CD4-positive, alpha-beta memory T cell (primary cell): ENCODE measurements at places on chromosomes 1 and 21. TPM values are rescaled to one million over a fixed set of nuclear protein-coding genes. Genes with fewer than 3 reads are reported as not detected.
A peak's percentile ranks its signal among the peaks of the same experiment; 100 is the strongest.

- DNase-seq: no peak
- H3K4me1 ChIP-seq: peaks cover 18% of the 10 kb centered on the region
- no peak overlapping the region for H3K4me3 ChIP-seq
- H3K27ac ChIP-seq: no peak overlapping the region
- no peaks in the 10 kb centered on the region for H3K36me3 ChIP-seq
- peaks cover 16% of the 10 kb centered on the region for H3K27me3 ChIP-seq
Measured at GRCh38 chr21:25637851-25638659, 1.0 kb upstream of the JAM2 start.

GRCh38 chr1:184656221-184656620 is 98.4 kb downstream of the EDEM3 start:
- no peak overlapping the region for H3K27ac ChIP-seq
- no peak overlapping the region for H3K4me3 ChIP-seq
- no peak for DNase-seq
- no peaks in the 10 kb centered on the region for H3K36me3 ChIP-seq
- no peaks in the 10 kb centered on the region for H3K4me1 ChIP-seq

GRCh38 chr1:193581341-193581740 is 394.9 kb upstream of the B3GALT2 start:
- H3K27me3 ChIP-seq: no peaks in the 10 kb centered on the region
- no peaks in the 10 kb centered on the region for H3K4me1 ChIP-seq
- H3K27ac ChIP-seq: no peak overlapping the region
- no peaks in the 10 kb centered on the region for H3K36me3 ChIP-seq

DNA sequence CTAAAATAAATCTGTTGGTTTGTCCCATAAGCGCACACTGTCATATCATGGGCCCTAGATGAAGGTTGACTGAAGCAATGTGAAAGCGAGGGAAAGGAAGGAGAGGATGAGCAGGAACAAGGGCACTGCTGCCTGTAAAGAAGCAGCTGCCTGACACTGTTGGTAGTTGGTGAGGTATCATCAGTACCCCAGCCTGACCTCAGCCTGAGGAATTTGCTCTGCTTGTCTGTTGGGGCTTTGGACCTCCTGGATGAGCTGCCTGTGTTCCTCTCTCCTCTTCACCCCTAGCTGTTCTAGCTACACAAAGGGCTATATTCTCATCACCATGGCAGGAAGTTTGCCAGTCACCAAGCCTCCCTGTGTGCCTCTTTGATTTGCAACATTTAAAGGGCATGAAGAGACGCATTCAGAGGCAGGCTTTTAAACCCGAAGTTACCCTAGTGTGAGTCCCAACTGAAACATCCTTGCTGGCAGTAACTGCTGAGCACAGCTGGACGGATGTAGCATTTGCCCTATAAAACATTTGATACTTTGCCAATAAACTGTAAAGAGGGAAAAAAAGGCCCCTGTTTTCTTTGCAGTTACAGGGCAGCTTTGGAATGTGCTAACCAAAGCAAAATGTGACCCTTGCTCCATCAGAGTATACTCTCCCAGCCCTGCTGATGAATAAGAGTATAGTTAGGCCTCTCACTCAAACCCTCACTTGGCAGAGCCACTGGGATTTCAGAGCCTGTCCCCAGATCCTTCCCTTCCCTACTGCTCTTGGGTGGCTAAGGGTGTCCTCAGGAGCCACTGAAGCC is 22.2 kb upstream of the SPATA6 start:
- H3K4me3 ChIP-seq: no peak overlapping the region
- H3K27me3 ChIP-seq: no peaks in the 10 kb centered on the region
- H3K27ac ChIP-seq: no peak overlapping the region
- no peaks in the 10 kb centered on the region for H3K36me3 ChIP-seq
- no peak for DNase-seq

DNA sequence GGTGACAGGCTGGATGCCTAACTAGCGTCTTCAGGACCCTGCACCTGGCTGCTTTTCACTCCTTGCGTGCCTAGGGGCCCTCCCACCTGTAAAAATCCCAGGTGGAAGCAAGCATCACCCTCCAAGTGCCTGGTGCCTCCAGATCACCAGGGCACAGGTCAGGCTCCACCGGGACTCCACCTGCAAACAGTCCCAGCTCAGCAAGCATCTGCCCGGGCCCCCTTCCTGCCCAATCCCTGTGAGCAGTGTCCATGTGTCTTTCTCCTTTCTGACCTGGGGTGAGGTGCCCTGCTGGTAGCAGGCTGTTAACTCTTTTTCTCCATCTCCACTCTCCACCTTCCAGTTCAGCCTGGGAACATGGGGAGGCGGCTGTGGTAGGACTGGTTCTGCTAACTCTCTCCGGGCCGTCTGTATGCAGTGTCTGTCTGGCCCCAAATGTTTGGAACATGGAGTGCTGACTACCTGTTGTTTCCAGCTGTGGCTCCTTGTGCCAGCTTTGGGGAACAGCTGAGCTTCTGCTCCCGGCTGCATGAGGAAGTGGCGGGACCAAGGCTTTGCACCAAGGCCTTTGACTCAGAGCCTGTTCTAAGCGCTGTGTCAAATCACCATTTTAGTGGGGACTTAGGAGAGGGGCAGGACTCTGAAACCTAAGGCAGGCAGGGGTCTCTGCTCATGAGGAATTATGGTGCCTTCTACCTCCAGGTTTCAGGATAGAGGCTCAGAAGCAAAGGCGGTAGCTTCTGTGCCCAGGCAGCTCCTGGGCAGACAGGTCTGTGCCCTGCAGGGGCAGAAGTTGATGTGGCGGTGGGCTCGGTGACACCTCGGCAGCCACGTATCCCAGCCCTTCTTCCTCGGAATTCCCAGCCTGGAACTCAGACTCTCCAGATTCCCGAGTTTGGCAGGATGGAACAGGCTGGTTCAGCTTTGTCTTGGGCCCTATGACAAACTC is 5.5 kb downstream of the GPR137B start:
- no peak for DNase-seq
- peaks cover 18% of the 10 kb centered on the region for H3K4me1 ChIP-seq
- no peak overlapping the region for H3K27ac ChIP-seq

GRCh38 chr1:165352442-165353293 is 3.8 kb downstream of the LMX1A start:
- peaks cover 19% of the 10 kb centered on the region for H3K27me3 ChIP-seq
- no peak for DNase-seq
- no peak overlapping the region for H3K4me3 ChIP-seq
- H3K4me1 ChIP-seq: no peaks in the 10 kb centered on the region
- no peaks in the 10 kb centered on the region for H3K36me3 ChIP-seq
- no peak overlapping the region for H3K27ac ChIP-seq

- no peak overlapping the region for H3K4me3 ChIP-seq
- DNase-seq: no peak
- H3K27ac ChIP-seq: no peak overlapping the region
Measured at GRCh38 chr1:228979325-228979699, 244.0 kb downstream of the RHOU start.

GRCh38 chr1:54404939-54405897 is 976 bp downstream of the SSBP3 start:
- H3K4me3 ChIP-seq: peak overlapping the region; percentile 31
- H3K36me3 ChIP-seq: peaks cover 17% of the 10 kb centered on the region
- peak overlapping the region; percentile 21 for H3K27ac ChIP-seq
- no peaks in the 10 kb centered on the region for H3K27me3 ChIP-seq
- H3K4me1 ChIP-seq: peaks cover 75% of the 10 kb centered on the region
- DNase-seq: peak; percentile 14

GRCh38 chr1:231951374-231951773 is 324.8 kb downstream of the DISC1 start:
- no peak overlapping the region for H3K27ac ChIP-seq
- H3K27me3 ChIP-seq: no peaks in the 10 kb centered on the region
- H3K36me3 ChIP-seq: no peaks in the 10 kb centered on the region
- DNase-seq: no peak
- H3K4me3 ChIP-seq: no peak overlapping the region

- no peaks in the 10 kb centered on the region for H3K27me3 ChIP-seq
- no peak for DNase-seq
- no peaks in the 10 kb centered on the region for H3K36me3 ChIP-seq
- H3K4me3 ChIP-seq: no peak overlapping the region
- no peak overlapping the region for H3K27ac ChIP-seq
Measured at GRCh38 chr1:13817906-13818305, 117.9 kb downstream of the PRDM2 start.

DNA sequence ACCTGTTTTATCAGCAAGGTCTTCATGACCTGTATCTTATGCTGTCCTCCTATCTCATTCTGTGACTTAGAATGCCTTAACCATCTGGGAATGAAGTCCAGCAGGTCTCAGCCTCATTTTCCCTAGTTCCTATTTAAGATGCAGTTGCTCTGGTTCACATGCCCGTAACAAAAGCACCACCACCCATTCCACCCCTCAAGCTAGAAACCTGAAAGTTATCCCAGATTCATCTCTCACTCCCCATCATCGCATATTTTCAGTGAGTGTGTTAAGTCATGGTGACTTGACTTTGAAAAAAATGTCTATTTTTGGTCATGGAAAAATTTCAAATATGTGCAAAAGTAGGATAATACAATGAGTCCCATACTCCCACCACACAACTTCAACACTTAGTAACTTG is 11.7 kb downstream of the HMGN2 start:
- no peak overlapping the region for H3K27ac ChIP-seq
- H3K36me3 ChIP-seq: no peaks in the 10 kb centered on the region
- no peaks in the 10 kb centered on the region for H3K27me3 ChIP-seq
- no peak for DNase-seq

DNA sequence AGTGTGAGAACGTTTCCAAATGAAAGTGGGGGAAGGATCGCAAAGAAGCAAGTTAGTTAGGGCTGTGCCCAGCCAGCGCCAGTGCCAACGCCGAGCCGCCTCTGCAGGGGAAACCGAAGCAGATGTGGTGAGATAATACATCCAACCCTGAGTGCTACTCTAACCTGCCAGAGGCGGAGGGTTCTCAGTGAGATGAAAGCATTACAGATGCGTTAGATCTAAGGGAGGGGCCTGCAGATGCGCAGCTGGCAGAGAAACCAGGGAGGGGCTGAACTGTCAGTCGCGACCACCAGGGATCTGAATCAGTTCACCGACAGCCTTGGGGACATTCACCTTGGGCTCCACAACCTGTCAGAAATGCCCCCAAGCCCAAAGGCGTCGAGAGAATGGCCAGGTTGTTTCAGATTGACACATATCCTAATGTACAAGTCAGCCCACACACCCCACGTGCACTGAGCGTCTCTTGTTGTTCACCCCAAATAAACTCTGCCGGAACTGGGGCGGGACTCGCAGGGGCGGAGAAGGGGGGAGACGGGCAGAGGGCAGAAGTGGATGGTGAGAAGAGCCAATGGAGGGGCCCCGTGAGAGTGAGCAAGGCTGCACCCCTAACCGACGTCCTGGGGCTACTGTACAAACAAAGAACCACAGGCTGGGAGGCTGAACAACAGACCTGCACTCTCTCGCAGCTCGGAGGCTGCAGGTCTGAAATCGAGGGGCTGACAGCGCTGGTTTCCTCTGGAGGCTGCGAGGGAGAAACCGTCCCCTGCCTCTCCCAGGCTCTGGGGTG is 8.7 kb upstream of the UMODL1 start:
- no peaks in the 10 kb centered on the region for H3K36me3 ChIP-seq
- H3K4me1 ChIP-seq: peaks cover 45% of the 10 kb centered on the region
- peak overlapping the region; percentile 68 for H3K27ac ChIP-seq
- no peaks in the 10 kb centered on the region for H3K27me3 ChIP-seq
- peak overlapping the region; percentile 64 for H3K4me3 ChIP-seq

- DNase-seq: no peak
- H3K36me3 ChIP-seq: no peaks in the 10 kb centered on the region
- H3K4me3 ChIP-seq: no peak overlapping the region
- no peak overlapping the region for H3K27ac ChIP-seq
- no peaks in the 10 kb centered on the region for H3K4me1 ChIP-seq
Measured at GRCh38 chr21:45054927-45055612, 19.3 kb upstream of the ADARB1 start.

The CLEC20A gene
- not detected for total RNA-seq

The RHBG gene
- not detected for total RNA-seq

The IL20 gene
- total RNA-seq: not detected

The RHOU gene
- total RNA-seq: 4.1 TPM

The FTCD gene
- 1.7 TPM for total RNA-seq

The FALEC gene
- not detected for total RNA-seq
